ENCODE measurements at places on chromosomes 5 and 9.

DNA sequence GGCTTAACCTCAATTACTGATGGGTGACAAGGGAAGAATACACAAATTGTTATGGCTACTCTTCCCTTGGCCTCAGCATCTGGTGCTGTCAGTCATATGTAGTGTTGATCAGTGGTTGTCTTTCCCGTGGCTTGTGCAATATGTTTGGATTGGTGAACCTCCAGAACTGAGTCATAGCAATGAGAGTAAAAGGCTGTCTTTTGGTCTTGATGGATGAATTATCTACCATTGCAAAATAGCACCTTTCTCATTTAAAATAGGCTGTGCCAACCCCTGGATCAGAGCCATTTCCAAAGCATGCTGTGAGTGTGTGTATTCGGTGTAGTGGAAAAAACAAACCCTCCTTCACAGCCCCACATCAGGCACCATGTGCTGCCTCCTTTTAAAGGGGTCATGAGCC lies 14.6 kb upstream of the F2R start:
- DNase-seq, result no peak

GRCh38 chr9:114696814-114697544 lies 15.0 kb upstream of the TEX48 start:
- DNase-seq, result no peak

DNA sequence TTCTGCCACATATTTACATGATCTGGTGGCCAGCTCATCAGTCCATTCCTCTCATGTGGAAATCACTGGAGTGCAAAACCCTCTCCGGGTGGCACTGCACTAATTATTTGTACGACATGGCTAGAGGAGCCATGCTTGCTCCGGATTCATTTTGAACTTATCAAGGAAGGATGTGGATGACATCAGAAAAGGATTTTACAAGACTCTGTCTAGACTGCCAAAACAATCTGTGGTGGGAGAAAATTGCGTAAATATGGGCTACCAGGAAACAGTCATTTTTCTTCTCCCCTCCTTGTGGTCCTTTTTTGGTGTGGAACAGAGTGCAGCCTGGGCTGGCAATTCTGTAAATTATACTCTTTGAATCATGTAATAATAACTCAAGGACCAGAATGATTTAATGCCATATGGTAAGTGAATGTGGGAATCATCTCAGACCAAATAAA lies 123.4 kb upstream of the IFNE start:
- DNase-seq, result no peak

- no peak for DNase-seq
Observed at GRCh38 chr9:27785714-27786100, 212.4 kb upstream of the C9orf72 start.

DNA sequence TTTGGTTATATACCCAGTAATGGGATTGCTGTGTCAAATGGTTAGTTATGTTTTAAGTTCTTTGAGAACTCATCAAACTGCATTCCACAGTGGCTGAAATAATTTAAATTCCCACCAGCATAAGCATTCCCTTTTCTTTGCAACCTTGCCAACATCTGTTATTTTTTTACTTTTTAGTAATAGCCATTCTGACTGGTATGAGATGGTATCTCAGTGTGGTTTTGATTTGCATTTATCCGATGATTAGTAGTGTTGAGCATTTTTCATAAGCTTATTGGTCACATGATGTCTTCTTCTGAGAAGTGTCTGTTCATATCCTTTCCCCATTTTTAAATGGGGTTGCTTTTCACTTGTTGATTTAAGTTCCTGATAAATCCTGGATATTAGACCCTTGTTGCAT lies 435.7 kb upstream of the RIOK2 start:
- DNase-seq, result no peak

DNA sequence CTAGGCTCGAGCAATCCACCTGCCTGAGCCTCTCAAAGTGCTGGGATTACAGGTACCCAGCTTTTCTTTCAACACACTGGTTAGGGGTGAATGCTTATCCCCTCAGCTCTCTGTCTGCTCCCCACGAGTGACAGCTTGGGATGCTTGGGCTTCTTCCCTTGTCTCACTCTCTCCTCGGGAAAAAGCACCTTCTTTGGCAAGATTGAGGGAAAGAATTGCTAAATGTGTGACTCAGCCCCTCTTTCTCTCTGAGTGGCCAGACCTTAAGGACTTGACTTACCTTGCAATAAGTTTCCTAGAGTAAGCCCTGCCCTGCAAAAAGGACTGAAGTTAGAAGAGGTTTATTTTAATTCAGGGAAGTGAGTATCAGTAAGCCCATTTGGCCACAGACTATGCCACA lies 68.1 kb upstream of the ERBIN start:
- no peak for DNase-seq

DNA sequence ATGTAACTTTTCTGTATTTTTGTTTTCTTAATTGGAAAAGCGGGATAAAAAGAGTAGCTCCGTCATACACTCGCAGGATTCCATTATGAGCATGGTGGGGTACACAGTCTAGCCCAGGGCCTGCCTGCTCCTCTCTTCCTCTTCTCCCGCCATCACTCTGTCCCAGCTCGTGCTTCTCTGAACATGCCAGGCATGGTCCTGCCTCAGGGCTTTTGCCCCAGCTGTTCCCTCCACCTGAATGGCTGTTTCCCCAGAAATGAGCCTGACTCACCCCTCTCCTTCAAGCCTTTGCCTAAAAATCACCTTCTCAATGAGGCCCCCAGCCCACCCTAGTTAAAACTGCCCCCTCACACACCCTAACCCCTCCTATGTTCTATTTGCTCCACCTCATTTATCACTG lies 4.5 kb downstream of the CORO2A start:
- no peak for DNase-seq

DNA sequence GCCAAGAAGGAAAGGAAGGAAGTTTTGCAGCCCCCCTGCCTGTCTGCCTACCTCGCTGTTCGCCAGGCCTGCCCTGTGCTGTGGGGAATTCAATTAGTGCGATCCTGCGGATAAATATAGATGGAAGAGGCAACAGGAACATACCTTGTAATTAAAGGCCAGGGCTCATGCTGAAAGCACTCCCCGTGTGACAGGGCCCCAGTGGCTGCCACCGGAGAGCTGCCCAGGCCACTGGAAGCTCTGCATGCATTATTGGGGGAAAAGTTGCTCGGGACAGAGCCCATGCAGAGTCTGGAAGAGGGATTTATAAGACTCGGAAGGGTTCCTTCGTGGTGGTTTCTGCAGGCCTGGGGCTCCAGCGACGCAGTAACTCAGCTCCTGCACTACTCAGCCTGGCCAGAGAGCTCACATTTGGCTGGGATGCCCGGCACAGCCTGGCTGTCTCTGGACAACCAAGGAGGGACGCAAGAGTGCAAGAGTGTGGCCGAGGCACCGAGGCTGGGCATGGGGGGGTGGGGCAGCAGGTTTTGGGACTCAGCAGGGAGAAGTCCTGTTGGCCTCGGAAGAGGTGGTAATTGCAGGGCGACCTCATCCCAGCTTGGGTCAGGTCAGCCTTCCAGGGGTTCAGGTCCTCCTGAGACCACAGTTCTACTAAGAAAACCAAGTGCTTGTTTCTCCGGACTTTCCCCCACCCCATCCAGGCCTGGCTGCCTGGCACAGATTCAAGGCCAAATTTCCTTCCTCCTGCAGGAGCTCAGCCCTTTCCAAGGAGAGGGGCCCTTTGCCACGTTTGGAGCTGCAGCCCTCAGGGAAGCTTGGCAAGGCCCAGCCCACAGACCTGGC lies 68.1 kb upstream of the GGTA1 start:
- DNase-seq, result no peak

DNA sequence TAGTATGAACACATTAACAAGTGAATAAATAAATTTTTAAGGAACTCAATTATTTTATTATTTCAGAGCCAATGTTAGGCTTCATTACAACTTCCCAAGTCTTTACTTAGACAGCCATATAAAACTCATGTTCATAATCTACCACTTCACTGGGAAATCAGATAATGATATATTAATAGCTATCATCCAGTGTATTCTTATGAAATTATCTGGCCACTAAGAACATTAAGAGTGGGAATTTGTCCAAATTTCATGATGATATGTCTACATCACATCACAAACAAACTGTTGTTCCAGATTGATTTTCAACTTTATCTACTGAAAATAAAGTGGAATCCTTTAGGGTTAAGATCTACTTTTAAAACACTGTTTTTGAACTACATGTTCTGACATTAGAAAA lies 668.6 kb downstream of the EFNA5 start:
- DNase-seq, result no peak

DNA sequence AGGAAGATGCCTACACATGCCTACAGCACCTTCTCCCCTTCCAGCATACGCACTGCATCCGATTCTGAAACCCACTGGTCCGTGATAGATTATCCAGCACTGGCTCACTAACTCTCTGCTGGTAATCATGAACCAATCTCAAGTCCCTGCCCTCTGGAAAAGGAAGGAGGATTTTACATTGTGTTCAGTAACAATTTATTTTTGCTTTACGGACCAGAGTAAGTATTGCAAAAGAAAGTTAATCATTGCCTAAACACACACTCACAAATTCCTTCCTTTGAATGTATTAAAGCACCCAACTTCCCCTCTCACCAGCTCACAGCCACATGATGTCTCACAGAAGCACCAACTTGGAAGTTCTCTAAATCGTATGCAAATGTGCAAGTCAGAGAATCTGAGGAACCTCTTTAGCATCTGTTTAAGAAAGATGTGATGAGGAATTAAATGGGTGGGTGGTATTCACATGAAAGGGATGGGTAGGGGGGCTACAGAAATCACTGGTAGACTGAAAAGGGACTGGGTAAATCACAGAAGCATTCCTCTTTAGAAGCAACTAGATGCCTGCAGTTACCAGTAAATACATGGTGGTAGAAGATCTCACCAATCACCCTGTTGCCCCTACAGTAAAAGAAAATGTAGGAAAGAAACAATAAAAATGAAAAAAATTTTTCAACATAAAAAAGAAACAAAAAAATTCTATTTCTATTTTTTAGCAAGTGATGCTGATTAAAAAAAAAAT lies 8.4 kb downstream of the GNAQ start:
- DNase-seq, result no peak

DNA sequence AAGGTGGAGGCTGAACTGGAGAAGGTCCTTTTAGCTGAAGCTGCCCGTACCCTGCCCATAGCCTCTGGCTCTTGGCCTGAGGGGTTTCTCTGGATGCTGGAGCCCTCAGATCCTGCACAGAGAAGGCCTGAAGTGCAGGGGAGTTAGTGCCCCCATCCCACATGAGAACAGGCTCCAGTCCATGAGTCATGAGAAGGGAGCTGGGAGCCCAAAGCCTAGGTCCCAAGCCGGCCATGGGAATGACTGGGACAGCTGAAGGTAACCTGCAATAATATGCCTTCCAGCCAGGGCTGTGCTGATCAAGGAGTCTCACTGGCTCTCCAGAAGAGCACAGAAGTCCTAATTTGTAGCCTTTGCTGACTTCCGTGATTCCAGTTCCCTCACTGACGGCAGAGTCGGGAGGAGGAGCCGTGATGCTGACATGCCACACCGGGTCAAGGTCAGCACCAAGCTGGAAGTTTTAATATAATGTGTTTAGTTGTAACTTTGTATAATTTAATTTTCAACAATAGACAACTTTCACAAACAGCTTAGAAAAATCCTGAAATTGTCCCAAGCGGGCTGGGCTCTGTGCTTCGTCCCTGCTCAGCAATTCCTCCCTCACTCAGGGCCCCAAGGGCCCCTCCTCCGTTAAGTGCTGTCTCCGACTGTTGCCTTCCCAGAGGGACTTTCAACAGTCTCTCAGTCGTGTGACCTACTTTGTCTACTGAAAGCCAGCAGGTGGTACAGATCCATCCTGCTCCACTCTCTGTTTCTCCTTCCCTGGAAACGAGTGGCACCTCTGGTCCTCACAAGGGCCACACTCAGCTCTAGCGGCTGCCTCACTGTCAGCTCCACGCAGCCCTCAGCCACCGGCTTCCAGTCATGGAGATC lies 387.8 kb downstream of the GADD45G start:
- DNase-seq, result no peak

DNA sequence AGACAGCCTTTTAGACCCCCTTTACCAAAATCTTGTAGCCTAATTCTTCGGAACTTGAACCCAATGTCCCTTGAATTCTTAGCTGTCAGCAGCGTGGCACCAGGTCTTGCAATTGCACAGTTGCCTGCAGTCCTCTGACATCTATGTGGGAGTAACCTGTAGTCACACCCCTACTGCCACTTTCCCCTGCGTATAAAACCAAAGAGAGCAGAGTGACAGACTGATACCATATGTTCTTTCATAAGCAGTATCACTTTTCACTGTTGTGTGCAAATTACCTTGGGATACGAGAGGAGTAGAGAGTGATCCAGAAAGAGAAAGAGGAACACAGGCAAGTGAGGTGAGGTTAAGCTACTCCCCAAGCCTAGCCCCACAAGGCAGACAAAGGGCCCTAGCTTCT lies 364.3 kb upstream of the ADAMTSL1 start:
- DNase-seq, result no peak

GRCh38 chr9:122998448-122998847 lies 35.0 kb upstream of the GPR21 start:
- no peak for DNase-seq

- no peak for DNase-seq
Observed at GRCh38 chr9:134678206-134678605, 36.6 kb downstream of the COL5A1 start.

DNA sequence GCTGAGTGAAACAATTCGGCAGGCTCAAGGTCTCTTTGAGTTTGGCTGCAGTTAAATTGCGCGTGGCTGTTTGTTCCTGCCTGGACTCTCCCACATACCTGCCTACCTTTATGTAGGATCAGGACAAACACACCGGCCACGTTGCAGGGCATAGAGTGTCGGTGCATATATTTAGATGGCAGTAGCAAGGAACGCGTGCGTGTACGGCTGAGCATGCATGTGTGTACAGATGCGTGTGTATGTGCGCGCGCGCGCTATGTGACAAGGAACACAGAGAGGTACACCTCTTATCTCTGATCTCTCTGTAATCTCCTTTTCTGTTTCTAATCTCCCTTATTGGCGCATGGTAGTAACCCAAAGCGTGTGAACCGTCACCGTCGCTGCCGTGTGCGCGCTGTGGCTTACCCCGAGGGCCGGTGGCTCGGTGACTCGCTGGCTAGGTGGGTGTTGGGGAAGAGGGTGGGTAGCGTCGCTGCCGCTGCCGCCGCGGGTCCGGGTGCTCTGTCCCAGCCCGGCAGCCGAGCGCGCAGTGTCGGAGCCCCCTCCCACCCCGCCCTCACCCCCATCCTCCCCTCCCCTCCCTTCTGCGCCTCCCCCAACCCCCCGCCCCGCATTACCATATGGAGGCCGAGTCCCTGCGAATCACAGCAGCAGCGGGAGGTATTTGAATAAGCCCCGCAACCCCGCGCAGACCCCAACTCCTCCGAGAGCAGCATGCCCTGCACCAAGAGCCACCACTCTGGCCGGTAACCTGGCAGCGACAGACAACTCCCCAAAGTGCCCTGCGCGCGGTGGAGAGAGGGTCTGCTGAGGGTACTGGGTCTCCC lies 204.8 kb downstream of the MEF2C start:
- DNase-seq, result no peak

DNA sequence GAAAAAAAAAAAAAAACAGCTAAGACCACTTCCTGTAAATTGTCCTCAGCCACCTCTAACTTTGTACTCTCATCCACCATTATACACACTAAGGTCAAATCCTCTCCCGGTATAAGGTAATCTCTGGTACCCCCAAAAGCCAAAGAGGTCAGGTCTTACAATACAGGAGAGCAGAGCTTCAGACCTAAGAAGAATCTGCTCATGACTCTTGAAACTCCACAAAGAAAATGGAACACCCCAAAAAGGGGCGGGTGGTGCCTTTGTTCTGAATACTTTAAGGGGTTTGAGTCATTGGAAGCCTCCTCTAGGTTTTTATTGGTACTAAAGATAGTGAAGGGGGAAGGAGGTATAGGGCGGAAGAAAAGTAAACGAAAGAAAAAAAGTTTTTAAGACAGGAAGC lies 69.8 kb downstream of the COL15A1 start:
- no peak for DNase-seq

Data from natural killer cell (primary cell).